Activated naive CD4-positive, alpha-beta T cell treated with Interleukin-2 at 50 U/mL for 16 hours (primary cell): ENCODE measurements at places on chromosomes 11 and 22.

DNA sequence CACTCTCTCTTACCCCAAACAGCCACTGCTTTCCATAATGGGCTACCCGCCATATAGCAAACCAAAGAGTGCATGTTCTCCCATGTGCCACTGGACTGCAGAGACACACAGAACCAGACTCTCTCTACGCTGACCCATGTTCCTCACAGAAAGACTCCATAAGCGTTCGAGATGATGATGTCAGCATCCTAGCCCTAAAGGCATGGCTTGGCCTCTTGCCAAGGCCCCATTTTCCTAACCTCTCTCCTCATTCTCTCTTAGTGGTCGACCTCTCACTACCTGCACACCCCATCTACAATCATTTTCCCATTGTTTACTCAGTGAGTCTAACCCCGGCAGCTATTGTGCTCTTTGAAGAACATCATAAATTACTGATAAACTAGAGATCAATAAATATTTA lies 4.9 kb downstream of the NDUFC2 start:
- DNase-seq = no peak

DNA sequence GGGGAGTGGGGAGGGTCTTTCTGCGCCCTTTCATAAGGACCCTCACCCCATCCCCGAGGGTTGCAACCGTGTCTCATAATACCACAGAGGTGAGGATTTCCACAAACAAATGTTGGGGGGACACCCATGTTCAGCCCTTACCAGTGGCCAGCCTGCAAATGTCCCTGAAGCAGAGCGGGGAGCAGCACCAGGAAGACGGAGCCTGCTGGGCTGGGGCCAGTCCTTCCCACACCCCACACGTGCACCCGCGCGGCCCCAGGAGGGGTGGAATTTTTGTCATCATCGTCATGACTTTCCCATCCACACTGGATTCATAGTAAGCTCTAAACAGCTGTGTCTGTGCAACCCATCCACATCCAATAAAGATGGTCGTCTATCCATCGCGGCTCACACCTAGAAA lies 409.8 kb downstream of the BRD1 start:
- DNase-seq = no peak

DNA sequence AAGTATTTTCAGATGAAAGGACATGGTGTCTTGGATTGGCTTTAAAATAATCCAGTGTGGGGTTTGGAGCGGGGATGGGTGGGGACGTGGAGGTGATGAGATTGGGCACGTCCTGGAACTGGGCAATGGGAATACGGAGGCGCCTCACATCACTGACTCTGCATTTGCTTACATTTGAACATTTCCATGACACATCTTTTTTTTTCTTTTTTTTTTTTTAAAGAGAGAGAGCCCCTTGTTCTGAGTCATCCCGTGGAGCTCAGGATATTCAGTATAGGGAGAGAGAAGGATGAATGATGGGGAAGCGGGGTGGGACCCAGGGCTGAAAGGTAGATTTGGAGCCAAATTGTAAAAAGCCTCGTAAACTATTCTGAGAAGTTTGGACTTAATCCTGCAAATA lies 142.7 kb downstream of the FBXO7 start:
- DNase-seq = no peak

- no peak for DNase-seq
Observed at GRCh38 chr11:113317339-113317738, 3.0 kb downstream of the TTC12 start.

DNA sequence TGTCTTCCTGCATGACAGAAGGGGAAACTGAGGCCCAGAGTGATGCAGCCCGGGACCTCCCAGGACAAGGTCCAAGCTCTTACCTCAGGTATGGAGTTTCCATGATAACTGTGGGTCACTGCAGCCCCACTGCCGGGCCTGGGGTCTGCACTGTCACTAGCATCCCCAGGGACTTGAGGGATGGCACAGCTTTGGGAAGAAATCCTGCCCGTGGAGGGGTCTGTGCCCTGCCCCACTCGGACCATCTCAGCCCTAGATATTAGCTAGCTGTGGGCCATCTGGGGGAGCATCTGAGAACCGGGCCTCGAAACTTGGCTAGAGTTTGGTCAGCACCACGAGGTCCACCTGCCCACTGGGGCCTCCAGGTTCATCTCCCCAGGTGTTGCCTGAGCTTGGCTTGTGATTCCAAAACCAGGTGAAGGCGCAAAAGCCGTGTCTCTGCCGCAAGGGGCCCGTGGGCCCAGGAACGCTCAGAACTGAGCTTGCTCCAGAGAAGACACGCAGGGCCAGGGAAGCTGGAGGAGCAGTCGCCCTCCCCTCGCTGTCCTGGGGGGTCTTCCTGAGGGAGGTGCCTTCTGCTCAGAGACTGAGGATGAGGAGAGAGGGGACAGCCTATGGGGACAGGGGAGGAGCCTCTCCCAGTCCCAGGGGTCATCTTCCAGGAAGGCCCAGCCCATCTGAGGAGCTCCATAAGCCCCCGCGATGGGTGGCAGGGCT lies 4.8 kb downstream of the LINC01488 start:
- DNase-seq = no peak

DNA sequence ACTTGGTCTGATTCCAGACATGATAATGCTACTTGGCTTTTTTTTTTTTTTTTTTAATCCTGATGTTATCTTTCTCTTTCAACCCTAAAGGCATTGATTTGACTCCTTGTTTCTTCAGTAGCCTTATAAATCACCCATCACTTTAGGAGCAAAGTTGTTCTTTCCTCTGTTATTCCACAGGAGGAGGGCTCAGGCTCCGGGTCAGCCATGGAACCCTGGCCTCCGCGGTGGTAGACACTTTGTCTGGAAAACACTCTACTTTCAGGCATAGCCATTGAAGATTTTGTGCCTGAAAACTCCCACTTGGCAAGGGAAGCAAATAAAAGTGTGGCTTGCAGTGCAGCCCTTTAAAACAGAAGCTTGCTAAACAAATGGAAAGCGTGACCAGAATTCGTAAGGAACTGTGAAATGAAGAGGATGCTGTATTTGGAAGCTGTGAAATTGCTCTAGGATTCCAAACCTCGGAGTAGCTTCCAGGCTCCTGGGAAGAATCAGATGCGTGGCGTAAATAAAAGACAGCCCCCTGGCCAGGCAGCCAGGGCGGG lies 44.9 kb downstream of the ARHGAP8 start:
- DNase-seq = no peak

- no peak for DNase-seq
Observed at GRCh38 chr11:91312541-91312940, 912.1 kb upstream of the FAT3 start.

- no peak for DNase-seq
Observed at GRCh38 chr22:19063581-19064353, 58.4 kb downstream of the DGCR2 start.

GRCh38 chr22:39013942-39014722 lies at the start of gene APOBEC3C:
Gene APOBEC3C, plus strand, starts transcription at chr22:39014257. Its CDS starts 106 bp downstream, at chr22:39014363.
- DNase-seq = peak; percentile 83

GRCh38 chr22:20728523-20729190 lies 45.3 kb upstream of the SERPIND1 start:
- DNase-seq = no peak

DNA sequence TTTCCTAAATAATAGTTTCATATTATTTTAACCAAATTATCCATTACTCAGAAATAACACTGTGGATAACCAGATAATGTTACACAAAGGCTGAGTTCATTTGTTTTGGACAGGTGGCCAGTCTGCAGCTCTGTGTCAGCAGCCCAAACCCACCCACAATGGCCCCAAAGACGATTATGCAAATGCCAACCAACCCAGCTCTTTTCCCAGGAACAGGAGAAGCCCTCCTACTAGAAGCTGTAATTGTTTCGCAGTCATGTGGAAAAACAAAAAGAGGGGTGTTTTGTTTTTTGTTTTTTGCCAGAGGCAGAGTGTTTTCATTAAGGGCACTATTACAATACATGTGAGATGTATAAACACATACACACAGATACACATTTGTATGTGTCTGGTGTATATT lies 102.1 kb downstream of the FCHSD2 start:
- no peak for DNase-seq
